NCI-H226 (cell line): ENCODE measurements at places on chromosomes 3 and 15.
A peak's percentile ranks its signal among the peaks of the same experiment; 100 is the strongest.

GRCh38 chr15:31074321-31074720, 27.2 kb downstream of the TRPM1 start:
- DNase-seq, result no peak

DNA sequence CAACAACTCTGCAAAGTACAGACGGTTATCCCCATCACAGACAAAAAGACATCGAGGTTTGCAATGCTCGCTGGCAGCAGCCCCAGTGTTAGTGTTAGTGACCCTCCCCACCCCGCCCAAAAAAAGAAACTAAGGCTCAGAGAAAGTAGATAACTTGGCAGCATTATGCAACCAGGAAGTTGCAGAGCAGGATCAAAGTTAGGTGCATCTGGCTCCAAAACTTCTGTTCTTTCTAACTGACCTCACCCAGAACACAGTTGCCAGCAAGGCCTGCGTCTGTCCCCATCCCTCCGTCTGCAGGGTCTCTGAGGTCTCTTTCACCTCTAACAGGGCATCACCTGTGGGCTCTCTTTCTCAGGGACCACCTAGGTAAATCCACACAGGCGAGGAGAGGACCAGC, 51.5 kb downstream of the BDH1 start:
- DNase-seq, result no peak

GRCh38 chr3:179323197-179324110, 623 bp downstream of the ZNF639 start:
- DNase-seq, result peak; percentile 47

DNA sequence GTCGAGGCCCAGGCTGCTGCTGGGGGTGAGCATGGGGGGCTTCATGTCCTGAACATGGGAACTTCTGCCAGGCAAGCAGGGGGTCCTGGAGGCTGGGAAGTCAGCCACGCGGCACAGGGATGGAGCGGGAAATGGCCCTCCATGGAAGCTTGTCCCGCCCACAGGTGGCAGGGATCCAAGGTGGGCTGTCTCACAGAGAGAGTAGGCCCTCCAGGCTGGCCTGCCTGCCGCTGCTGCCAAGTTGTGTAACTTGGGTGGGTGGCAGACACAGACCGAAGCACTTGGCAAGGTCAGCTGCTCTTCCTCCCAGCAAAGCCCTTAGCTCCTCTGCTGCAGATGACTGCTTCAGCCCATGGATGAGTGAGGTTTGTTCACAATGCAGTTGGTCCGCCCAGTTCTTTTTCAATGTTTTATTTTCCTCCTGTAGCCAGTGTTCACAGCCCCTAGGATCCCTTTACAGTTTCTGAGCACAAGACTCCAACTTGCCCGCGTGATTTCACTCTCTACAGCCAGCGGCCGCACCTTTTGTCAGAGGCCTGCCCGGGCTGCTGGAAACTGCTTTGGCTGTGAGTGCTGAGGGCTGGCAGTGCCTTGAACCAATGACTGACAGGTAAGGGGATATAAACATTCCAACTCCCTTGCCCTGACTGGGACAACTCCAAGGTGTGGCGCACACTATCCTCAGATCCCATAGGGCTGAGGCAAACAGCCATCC, 26.7 kb downstream of the HCN4 start:
- no peak for DNase-seq

GRCh38 chr3:158012901-158013300, 93.3 kb downstream of the SHOX2 start:
- DNase-seq, result no peak

- DNase-seq, result no peak
Observed at GRCh38 chr3:57154470-57155309, 10.5 kb downstream of the IL17RD start.

DNA sequence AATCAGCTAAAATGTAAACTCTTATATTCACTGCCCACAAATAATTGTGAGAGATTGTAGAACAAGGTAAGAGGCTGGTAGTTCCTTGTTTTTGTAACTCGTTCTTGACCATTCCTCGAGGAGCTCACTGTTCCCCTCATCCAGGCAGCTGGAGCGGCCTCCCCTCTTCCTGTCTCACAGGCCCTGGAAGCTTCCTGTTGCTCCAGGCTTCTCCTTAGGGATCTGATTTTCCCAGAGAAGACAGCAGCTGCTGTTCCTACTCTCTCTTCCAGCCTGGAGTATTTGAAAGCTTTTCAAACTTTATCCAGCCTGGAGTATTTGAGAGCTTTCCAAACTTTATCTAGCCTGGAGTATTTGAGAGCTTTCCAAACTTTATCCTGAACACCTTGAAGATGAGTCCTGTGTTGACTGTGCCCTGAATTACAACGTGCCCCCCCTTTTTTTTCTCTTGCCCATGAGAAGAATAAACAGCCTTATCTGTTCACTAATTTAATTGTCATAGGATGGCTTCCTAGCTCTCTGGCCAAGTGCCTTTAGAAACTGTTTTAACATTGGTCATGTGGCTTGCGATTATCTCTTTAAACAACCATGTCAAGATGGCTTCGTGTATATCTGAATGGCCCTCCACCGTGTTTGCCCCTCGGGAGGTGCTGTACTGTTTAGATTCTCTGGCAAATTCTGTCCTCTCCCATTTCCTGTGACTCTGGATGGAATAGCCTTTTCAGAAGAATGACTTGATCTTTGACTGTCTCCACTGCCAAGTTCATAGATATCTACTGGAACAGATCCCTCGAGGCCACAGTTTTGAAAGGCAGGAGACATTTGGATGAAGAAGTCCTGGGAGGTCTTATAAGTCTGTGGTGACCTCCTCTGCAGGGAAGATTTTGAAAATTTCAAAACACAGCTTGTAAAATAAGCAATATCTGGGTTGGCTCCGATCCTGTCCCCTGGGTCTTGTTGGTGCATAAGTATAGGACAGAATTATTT, 4.8 kb downstream of the ADAMTSL3 start:
- no peak for DNase-seq

- peak; percentile 74 for DNase-seq
Observed at GRCh38 chr3:12194209-12194608, 35.5 kb upstream of the TIMP4 start.

DNA sequence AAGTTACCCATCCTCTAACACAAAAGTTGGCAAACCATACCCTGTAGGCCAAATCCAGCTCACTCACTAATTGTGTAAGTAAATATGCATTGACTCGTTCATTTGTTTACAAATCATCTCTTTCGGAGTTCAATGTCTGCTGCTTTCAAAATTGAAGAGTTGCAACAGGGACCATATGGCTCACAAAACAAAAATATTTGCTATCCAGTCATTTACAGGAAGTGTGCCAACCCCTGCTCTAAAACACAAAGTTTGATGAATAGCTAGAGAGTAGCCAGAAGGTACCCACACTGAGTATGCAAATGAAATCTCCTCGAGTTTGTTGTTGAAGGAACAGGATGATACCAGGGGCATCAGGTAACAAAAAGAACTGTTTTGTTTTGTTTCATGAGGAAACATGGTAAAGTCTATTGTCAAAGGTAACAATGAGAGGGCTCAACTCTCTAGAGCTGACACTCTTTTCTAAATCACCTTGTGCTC, 236.2 kb upstream of the THBS1 start:
- DNase-seq, result no peak

- no peak for DNase-seq
Observed at GRCh38 chr3:33831053-33831452, 32.6 kb downstream of the PDCD6IP start.

DNA sequence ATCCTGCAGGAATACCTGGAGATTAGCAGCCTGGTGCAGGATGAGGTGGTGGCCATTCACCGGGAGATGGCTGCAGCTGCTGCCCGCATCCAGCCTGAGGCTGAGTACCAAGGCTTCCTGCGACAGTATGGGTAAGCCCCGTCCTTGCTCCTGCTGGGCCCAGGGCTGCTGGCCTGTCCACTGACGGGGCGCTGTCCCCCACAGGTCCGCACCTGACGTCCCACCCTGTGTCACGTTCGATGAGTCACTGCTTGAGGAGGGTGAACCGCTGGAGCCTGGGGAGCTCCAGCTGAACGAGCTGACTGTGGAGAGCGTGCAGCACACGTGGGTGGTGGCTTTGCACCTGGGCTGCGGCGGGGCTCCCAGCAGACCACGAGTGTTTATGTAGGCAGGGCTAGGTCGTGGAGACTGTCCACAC, 5.0 kb downstream of the FES start:
- no peak for DNase-seq

- no peak for DNase-seq
Observed at GRCh38 chr3:177179281-177180067, 17.8 kb downstream of the TBL1XR1 start.

GRCh38 chr15:63277893-63278456, 570 bp downstream of the APH1B start:
- DNase-seq, result no peak

DNA sequence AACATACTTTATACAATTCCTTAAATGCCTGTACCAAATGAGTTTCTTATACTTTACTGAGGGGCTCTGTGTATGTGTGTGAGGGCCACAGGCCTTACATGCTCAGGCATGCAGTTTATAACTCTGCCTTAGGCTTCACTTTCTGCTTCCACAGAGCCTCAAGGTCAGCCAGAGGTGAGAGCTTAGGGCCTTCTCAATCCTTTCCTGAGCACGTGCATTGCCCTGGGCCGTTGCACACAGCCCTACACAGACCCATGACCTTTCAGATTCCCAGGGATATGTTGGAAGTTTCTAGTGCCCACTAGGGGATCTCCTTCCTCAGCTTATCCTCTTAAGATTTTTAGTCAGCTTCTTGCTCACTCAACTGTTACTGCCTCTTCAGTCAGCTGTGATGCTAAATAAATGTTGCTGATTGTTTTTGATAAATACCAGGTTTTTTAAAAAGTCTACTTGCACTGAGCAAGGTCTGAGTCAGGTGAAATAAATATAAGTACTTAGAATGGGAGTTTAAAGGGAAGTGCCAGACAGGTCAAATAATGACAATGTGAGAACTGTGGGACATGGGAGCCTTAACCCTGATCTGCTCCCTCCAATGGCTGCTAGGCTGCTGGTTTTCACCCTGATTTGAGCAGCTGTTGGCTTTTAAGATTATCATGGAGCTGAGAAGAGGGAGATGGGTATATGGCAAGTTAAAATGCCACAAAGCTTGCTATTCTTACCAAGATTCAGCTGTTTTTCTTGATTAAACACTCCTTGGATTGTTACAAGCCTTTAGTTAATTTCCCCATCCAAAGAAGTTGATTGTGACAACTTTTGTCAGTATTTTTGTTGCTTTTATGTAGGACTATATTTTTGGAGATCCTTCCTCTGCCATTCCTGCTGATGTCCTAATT, 169.5 kb downstream of the PLD1 start:
- DNase-seq, result peak; percentile 41

GRCh38 chr3:23751212-23751723, 54.5 kb upstream of the UBE2E1 start:
- DNase-seq, result peak; percentile 46

GRCh38 chr3:128447561-128448013, 19.1 kb downstream of the DNAJB8 start:
- no peak for DNase-seq

- DNase-seq, result no peak
Observed at GRCh38 chr3:112486811-112487505, 12.3 kb downstream of the BTLA start.

- DNase-seq, result peak; percentile 18
Observed at GRCh38 chr15:67406257-67406861, 114.6 kb upstream of the C15orf61 start.

GRCh38 chr3:20637729-20638128, 451.7 kb upstream of the SGO1 start:
- peak; percentile 9 for DNase-seq

- DNase-seq, result no peak
Observed at GRCh38 chr15:85037641-85038040, 56.0 kb downstream of the PDE8A start.

- DNase-seq, result peak; percentile 11
Observed at GRCh38 chr15:73608941-73609340, 24.2 kb downstream of the NPTN start.

DNA sequence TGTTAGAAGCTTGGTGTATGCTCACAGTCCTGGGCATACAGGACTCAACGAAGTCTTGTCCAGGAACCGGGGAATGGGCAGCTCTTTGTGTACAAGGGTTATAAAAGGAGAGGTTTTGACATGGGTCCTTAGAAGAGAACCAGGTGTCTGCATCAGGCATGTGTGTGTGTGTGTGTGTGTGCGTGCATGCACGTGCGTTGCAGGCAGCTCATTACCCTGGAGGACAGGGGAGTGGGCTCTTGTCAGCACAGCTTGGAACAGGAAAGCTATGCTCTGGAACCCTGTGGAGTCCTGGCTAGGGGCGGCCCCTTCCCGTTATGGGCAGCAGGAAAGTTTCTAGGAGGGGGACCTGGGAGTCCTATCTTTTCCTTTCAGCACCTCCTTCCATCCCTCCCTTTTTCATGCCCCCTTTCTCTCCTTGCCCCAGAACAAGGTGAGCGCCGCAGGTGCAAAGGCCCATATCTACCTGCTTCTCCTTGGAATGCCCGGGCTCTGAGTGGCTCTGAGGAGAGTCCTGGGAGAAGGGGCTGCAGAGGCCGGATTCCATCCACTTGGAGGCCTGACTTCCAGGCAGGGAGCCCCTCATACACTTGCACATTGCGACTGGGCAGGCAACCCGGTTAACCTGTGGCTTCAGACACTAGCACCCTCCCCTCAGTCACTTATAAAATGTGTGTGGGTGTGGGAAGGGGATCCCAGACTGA, 33.9 kb upstream of the LCTL start:
- no peak for DNase-seq

- no peak for DNase-seq
Observed at GRCh38 chr3:53171827-53172505, 11.0 kb downstream of the PRKCD start.

DNA sequence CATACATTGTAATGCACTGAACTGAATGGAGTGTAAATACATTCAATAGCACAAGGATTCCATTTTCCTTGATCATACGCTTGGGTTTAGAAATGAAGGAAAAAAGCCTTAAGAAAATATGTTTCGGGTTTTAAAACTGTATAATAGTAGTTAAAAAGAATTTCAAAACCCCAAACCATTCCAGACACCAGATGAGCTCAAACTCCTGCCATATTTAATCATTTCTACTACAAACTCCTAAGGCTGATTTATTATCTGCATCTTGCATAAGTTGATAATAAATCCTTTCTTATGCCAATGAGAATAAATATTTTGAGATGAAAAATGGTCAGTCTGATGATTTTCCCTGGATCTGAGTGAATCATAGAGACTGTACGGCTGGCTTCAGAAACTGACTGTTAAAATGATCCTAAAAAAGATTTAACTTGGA, 51.0 kb downstream of the NR1D2 start:
- DNase-seq, result no peak

DNA sequence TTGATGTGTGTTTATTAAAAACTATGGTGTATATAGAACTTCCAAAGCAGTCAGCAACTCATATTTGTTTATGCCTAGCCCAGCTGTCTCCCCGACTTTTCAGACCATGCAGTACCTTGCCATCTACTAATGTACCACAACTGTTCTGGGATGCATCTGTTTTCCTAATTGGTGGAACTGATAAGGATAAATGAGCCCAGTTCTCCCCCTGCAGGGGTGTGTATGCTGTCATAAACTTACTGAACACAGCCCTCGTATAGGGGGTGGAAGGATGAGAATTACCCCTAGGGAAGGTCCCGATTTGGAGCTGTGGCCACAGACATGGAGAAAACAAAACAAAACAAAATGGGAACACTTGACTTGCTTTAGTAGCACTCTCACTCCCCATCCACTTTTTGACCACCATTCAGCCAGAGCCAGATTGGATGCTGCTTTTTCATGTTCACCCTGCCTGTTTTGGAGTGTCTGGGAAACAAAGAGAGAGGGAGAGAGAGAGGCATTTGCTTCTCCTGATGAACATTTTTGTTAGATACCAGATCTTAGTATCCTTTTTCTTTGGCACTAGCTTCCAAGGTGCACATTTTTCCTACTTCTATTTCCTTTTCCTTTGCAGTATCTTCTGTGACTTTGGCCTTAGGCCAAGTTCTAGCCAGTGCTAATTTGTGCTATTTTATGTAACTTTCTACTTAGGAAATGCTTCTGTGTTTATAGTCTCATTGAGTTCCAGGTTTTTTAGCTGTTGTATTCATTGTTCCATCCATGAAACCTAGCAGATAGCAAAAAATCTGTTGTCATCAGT, 29.1 kb downstream of the CADM2 start:
- DNase-seq, result no peak
